ENCODE measurements at places on chromosomes 6 and 20. TPM values are rescaled to one million over a fixed set of nuclear protein-coding genes. Genes with fewer than 3 reads are reported as not detected.

NUS1 gene
- total RNA-seq: 24.8 TPM

SMPDL3A gene
- 38.1 TPM for total RNA-seq

CLIC5 gene
- not detected for total RNA-seq

LY6G6F gene
- total RNA-seq: not detected

ATP9A gene
- total RNA-seq: 13.9 TPM

KIF6 gene
- 0.33 TPM for total RNA-seq

MCM8 gene
- total RNA-seq: 9.4 TPM

PCMTD2 gene
- 55.6 TPM for total RNA-seq

CCN6 gene
- not detected for total RNA-seq

HTR1E gene
- total RNA-seq: under 0.01 TPM

CALHM4 gene
- total RNA-seq: not detected

COX4I2 gene
- not detected for total RNA-seq

HRH3 gene
- not detected for total RNA-seq

MUC22 gene
- not detected for total RNA-seq

TNFRSF21 gene
- total RNA-seq: 3.5 TPM

ID1 gene
- 36.1 TPM for total RNA-seq

RHAG gene
- total RNA-seq: not detected

SLC4A11 gene
- 0.75 TPM for total RNA-seq

STMND1 gene
- not detected for total RNA-seq

GNAS-AS1 gene
- 0.87 TPM for total RNA-seq

HMGA1 gene
- total RNA-seq: 259 TPM
